ENCODE measurements at places on chromosomes 16 and 17.

GRCh38 chr17:82339634-82340580, 6.3 kb upstream of the SECTM1 start:
- peaks cover 65% of the 10 kb centered on the region for H3K27me3 ChIP-seq
- H3K27ac ChIP-seq = no peak overlapping the region
- peaks cover 7% of the 10 kb centered on the region for H3K36me3 ChIP-seq
- DNase-seq = no peak
- peaks cover 18% of the 10 kb centered on the region for H3K4me1 ChIP-seq

DNA sequence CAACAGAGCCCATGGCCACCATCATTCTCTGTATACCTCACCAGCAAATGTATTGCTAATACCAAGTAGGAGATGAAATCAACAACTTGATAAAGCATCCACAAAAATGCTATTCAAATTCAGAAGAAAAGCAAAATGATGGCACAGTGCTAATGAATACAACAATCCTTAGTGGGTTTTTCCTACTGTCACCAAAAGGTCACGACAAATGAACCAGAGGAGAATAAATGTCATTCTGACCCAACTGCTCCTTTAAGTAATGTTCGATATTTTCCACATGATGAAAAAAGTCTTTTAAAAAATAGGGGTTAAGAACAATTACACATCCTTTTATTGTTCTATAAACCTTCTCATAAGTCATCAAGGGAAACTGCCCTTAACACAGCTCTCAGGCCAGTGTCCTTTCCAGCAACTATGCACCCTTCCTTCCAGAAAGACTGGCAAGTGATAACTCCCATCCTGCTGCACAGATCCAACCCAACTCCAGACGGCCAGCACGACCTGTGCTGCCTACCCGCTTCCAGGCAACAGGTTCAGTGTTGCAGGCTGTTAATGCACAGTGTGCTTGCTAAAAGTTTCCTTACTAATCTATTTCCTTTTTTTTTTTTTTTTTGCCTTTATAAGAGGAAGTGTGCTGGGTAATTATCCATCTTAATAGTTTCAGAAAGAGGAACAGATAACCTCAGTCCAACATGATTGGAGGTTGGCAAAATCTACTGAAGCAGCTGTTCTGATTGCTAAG, 15.4 kb downstream of the FBXO31 start:
- H3K36me3 ChIP-seq = no peaks in the 10 kb centered on the region
- 0 out of 2 replicates have a peak overlapping the region, but pooled peaks have one; percentile 30 for H3K27ac ChIP-seq
- no peak for DNase-seq
- H3K4me3 ChIP-seq = no peak overlapping the region
- no peaks in the 10 kb centered on the region for H3K27me3 ChIP-seq

DNA sequence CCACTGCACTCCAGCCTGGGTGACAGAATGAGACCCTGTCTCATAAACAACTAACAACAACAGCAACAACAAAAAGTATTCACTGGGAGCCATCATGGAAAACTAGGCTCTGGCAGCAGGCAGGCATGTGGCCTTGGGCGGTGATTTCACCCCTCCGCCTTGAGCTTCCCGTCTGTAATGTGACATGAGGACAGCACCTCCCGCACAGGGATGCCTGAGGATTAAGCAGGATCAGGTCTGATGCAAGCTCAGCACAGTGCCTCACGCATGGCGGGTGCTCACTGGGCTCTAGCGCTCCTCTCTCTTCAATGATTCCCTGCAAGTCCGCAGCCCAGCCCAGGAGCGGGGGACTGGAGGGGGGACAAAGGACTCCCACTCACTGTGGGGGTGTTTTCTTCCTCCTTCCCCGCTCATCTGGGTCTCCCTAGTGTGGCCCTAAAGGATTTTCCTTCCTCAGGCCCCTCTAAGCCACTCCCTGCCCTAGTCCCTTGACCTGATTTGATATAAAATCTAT, 2.8 kb downstream of the PLCD3 start:
- DNase-seq = no peak
- H3K36me3 ChIP-seq = no peaks in the 10 kb centered on the region
- no peaks in the 10 kb centered on the region for H3K27me3 ChIP-seq
- H3K4me3 ChIP-seq = no peak overlapping the region

- no peaks in the 10 kb centered on the region for H3K27me3 ChIP-seq
- H3K4me3 ChIP-seq = no peak overlapping the region
- no peaks in the 10 kb centered on the region for H3K36me3 ChIP-seq
- DNase-seq = no peak
- no peak overlapping the region for H3K27ac ChIP-seq
These were observed 53.5 kb downstream of the STX8 start for GRCh38 chr17:9522074-9522473.

DNA sequence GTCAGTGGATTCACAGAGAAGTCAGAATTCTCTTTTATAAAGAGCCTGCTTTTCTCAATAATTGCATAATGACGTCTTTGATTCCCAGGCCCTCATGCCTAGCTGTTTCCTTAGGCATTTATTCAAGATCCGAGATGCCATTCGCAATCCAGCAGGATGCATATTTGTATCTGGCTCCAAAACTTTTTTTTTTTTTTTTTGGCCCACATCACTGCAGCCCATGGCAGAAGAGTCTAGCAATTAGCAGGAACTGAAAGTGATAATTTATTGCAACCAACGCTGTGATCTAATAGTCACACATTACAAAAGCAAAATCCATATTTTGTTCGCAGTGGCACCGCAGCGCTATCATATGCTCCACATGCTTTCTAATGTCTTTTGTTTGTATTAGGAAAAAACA, 503.4 kb downstream of the MAF start:
- H3K27me3 ChIP-seq = no peaks in the 10 kb centered on the region
- DNase-seq = no peak

DNA sequence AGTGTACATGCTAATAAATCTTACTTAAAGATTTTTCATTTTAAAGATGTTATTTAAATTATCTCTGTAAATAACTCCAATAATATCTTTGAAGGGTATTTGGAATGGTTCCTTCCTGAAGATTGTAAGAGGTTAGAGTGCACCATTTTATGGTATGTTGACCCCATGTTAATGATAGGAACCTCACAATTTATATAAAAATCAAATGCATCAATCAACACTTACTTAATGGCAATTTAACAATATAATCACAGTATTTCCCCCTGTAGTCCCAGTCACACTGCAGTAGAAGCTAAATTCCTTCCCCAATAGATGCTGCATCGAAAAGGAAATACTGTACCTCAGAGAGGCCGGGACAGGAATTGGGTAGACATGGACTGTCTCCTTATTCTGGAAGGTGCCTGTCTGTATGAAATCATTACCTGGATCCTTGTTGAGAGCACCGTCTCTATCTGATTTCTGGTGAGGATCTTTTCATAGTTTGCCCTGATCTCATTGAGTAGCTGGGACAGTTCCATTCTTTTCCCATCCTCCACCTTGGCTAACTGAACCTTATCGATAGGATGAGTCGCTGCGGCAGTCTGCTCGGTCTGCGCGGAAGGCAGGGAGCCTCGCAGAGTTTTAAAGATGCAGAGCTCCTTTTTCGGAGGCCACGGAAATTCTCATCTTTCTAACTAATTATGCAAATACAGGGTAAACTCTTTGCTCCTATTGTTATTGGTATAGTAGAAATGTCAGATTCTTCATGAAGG, at the start of gene KRT222:
Gene KRT222 (minus strand): TSS at position 596 of the 752 bp plus-strand sequence. CDS start 78 bp downstream, at position 518.
- peak within 1 kb of the TSS; percentile 73 for H3K4me3 ChIP-seq
- peaks cover 16% of the 10 kb centered on the region for H3K4me1 ChIP-seq
- DNase-seq = no peak
- H3K27me3 ChIP-seq = no peaks in the 10 kb centered on the region
